ENCODE measurements at places on chromosomes 16 and 17. TPM values are rescaled to one million over a fixed set of nuclear protein-coding genes. Genes with fewer than 3 reads are reported as not detected.

Gene MPV17L
- not detected for total RNA-seq

Gene TP53TG3B
- not detected for total RNA-seq

Gene KRT17
- 2.5 TPM for total RNA-seq

- H3K27ac ChIP-seq = no peak overlapping the region
- H3K4me3 ChIP-seq = no peak overlapping the region
- no peaks in the 10 kb centered on the region for H3K4me1 ChIP-seq
- peaks cover 8% of the 10 kb centered on the region for H3K27me3 ChIP-seq
- H3K36me3 ChIP-seq = no peaks in the 10 kb centered on the region
Observed at GRCh38 chr16:14007450-14007849, 63.7 kb upstream of the MRTFB start.

DNA sequence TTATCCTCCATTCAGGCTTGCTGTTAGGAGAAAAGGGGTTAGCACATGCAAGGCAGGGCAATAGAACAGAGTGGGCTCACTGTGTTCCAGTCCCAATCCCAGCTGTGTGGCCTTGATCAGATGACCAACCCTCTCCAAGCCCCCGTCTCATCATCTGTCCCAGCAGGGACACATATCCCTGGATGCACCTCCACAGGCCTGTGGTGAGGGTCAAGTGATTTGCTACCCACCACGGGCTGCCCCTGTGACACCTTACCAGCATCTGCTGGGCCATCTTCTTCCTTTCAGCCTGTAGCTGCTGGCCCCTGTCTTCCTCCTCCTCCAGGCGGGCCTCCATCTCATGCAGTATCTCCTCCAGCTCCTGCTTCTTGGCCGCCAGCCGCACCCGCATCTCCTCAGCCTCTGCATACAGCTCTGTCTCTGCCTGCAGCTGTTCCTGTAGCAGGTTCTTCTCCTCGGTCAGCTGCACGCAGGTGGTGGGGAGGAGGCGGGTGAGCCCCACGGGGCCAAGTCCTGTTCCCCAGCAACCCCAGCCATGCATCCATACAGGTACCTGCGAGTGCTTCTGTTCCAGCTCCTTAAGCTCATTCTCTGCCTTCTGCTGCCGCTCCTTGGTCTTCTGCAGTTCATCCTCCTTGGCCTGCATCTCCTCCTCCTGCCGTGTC, 91.3 kb downstream of the NDE1 start:
- H3K27me3 ChIP-seq = no peaks in the 10 kb centered on the region
- peaks cover 2% of the 10 kb centered on the region for H3K4me1 ChIP-seq
- DNase-seq = no peak
- no peak overlapping the region for H3K27ac ChIP-seq

- H3K36me3 ChIP-seq = peaks cover 2% of the 10 kb centered on the region
- peak; percentile 41 for DNase-seq
- no peaks in the 10 kb centered on the region for H3K27me3 ChIP-seq
- no peak overlapping the region for H3K27ac ChIP-seq
Observed at GRCh38 chr17:64077379-64077778, 52.6 kb downstream of the ERN1 start.

All from IMR-90 (cell line).